Metanephros (tissue), 2 donors: ENCODE measurements at places on chromosomes 11 and 22. TPM values are rescaled to one million over a fixed set of nuclear protein-coding genes. Genes with fewer than 3 reads are reported as not detected.

Gene SULT4A1
- 1.8 TPM for total RNA-seq

Gene SHANK2
- 72.7 TPM for total RNA-seq

Gene ADM
- 91.5 TPM for total RNA-seq

Gene KCTD17
- 23.3 TPM for total RNA-seq

Gene VPREB1
- 1.2 TPM for total RNA-seq

Gene PRR33
- total RNA-seq = 1.3 TPM

Gene IGLL1
- 3.7 TPM for total RNA-seq

Gene CDCA5
- 6.4 TPM for total RNA-seq

Gene GAL
- not detected for total RNA-seq

Gene MAP6
- 4.7 TPM for total RNA-seq

Gene STK33
- 10.7 TPM for total RNA-seq

Gene POLD4
- total RNA-seq = 15.9 TPM

Gene ROBO4
- total RNA-seq = 25.2 TPM

Gene COMT
- 136 TPM for total RNA-seq

Gene SCGB1D2
- not detected for total RNA-seq

Gene TRIM34
- total RNA-seq = 8.1 TPM

Gene TRMU
- 63.2 TPM for total RNA-seq

Gene ACR
- total RNA-seq = 0.18 TPM

Gene GAB4
- total RNA-seq = not detected

Gene C11orf16
- total RNA-seq = 0.47 TPM

Gene NAALADL1
- total RNA-seq = 20.2 TPM

Gene OR4A16
- not detected for total RNA-seq

Gene CRYAB
- total RNA-seq = 54.8 TPM

Gene ANKK1
- 0.47 TPM for total RNA-seq

Gene USP2
- 14.3 TPM for total RNA-seq

Gene RHOG
- total RNA-seq = 17.7 TPM

Gene PTDSS2
- 48.8 TPM for total RNA-seq

Gene RNF169
- total RNA-seq = 23.6 TPM

Gene MAPK8IP2
- 1.8 TPM for total RNA-seq

Gene POU2AF1
- total RNA-seq = 0.82 TPM

Gene ACTN3
- total RNA-seq = 37.8 TPM

Gene HTR3A
- total RNA-seq = 0.18 TPM

Gene ANGPTL5
- total RNA-seq = not detected

Gene CHORDC1
- 75.9 TPM for total RNA-seq

Gene EMID1
- total RNA-seq = 58.3 TPM

Gene FGF4
- not detected for total RNA-seq

Gene EXPH5
- 10.3 TPM for total RNA-seq

Gene MN1
- 11.3 TPM for total RNA-seq

Gene PIM3
- total RNA-seq = 60.5 TPM

Gene BATF2
- 2.4 TPM for total RNA-seq

Gene TLCD5
- 8.8 TPM for total RNA-seq

Gene OR52B2
- not detected for total RNA-seq

Gene GRIK4
- total RNA-seq = 1.4 TPM

Gene LRP4
- 25.2 TPM for total RNA-seq
